ENCODE measurements at places on chromosomes 2 and 18.

DNA sequence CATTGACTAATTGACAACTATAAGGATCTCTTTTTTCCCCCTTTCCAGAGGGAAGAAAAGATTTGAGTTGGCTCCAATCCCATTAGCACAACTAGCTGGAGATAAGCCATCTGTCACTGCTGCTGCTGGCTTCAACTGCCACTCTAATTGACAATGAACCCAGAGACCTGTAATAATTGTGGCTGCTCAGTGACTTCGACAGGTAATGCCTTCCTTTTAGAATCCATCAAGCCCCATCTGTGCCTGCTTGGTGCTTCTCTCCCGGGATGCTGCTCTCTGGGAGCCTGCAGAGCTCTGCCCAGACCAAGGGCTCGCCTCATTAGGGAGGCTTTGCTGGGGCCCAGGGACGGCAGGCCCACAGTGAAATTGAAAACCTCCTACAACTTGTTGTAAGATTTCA is 376.7 kb upstream of the SOX11 start:
- DNase-seq, result peak; percentile 32

GRCh38 chr18:48660346-48661228 is 121.8 kb downstream of the CTIF start:
- DNase-seq, result peak; percentile 34

- no peak for DNase-seq
These were observed 216.6 kb downstream of the RTP5 start for GRCh38 chr2:242085941-242086621.

GRCh38 chr2:191789796-191790195 is 57.1 kb downstream of the CAVIN2 start:
- no peak for DNase-seq

DNA sequence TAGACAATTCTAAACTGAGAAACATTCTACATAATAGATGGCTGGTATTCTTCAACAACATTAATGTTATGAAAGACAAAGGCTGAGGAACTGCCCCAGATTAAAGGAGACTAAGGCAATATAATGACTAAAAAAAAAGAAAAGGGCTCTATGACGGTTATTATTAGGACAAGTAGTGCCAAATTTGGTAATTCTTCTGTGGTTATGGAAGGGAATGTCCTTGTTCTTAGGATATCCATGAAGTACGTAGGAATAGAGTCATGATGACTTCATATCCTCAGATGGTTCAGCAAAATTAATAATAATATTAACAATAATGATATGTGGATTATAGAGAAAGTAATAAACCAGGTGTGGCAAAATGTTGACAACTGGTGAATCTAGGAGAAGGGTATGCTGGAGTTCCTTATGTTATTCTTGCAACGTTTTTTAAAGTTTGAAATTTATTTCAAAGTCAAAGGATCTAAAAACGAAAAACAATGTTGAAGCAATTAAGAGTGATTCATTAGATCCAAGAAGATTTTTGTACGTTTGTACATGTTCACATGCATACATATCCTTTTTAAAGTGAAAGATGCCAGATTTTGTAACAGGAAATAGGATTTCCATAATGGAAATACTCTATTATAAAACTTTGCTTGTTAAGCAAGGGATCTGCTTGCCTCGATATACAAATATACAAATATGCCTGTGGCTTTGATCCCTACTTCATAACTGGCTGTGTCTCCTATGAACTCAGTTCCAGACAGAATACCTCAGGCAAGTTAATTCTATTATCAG is 27.7 kb upstream of the STRN start:
- DNase-seq, result no peak

GRCh38 chr18:36460854-36461253 is 163.3 kb downstream of the FHOD3 start:
- no peak for DNase-seq
